SIG-M5 (cell line): ENCODE measurements at places on chromosomes 13 and 19.

GRCh38 chr19:12930002-12930645, 3.4 kb downstream of the FARSA start:
- DNase-seq: no peak

GRCh38 chr19:5953680-5954213, 24.2 kb downstream of the RANBP3 start:
- no peak for DNase-seq

GRCh38 chr13:31850041-31850555, 110.8 kb downstream of the RXFP2 start:
- DNase-seq: no peak

DNA sequence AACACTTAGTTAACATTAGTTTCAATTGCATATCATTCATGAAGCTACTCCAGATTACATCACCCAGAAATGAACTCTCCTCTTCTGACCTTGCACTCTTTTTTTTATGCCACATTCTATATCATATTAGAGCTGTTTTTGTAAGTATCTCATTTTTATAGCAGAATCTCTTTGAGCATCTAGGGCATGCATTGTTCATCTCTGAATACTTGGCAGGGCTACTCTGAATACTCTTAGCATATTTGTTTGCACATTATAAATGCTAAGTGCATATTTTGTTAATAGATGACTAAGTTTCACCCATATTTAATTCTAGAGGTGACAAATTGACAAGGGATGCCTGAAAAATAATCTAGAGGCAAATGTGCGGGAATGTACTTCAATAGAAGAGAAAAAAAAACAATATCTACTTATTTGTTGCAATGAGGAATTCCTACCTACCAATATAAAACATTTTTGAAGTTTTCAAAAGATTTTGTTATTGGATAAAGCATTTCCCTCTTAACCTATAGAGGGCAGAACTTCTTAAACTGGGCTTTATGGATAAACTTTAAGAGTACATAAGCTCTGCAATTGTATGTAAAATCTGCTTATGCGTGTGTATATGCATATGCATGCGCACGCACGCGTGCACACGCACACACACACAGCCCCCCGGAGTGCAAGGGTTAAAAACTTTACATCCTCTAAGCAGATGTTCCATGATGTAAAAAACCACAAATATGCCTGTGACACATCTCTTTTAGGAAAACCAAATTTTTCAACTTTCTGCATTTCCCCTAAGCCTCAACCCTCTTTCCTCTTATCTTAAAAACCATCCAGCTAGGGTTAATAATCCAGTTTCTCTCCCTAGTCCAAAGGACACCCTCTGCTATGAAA, 73.0 kb upstream of the OXGR1 start:
- no peak for DNase-seq

DNA sequence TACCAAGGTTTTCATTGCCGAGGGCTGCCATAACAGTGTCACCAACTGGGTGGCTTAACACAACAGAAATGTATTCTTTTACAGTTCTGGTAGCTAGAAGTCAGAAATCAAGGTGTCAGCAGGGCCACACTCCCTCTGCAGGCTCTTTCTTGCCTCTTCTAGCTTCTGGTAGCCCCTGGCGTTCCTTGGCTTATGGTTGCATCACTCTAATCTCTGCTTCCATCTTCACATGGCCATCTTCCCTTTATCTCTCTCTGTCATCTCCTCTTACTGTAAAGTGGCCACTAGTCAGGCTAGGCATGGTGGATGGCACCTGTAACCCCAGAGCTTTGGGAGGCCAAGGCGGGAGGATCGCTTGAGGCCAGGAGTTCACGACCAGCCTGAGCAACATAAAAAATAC, 38.0 kb upstream of the MRI1 start:
- no peak for DNase-seq

DNA sequence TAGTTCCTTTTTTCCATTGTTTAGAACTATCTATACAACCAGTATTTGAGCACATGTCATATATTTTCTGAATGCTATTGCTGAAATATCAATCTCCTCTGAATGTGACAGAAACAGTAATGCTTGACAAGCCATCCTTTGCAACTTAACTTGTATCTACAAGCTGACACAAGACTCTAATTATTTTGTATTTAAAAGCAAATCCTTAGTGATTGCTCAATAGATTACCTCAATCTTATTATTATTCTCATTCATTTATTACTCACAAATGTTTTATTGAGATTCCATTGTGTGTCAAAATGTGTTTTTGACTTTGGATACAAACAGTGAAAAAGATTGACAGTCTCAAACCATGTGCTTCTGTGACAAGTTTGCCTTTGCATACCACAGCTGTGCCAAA, 787.8 kb upstream of the PRR20A start:
- no peak for DNase-seq

- DNase-seq: no peak
Measured at GRCh38 chr13:99657848-99658260, 156.6 kb downstream of the TM9SF2 start.

- DNase-seq: no peak
Measured at GRCh38 chr13:20492641-20493040, 33.0 kb downstream of the CRYL1 start.

- no peak for DNase-seq
Measured at GRCh38 chr13:52760077-52760476, 20.5 kb upstream of the CNMD start.

- no peak for DNase-seq
Measured at GRCh38 chr13:97148894-97149293, 73.2 kb upstream of the MBNL2 start.

- DNase-seq: no peak
Measured at GRCh38 chr13:101210774-101211173, 205.5 kb downstream of the NALCN start.

- no peak for DNase-seq
Measured at GRCh38 chr19:1264801-1265614, 4.1 kb upstream of the CIRBP start.

- no peak for DNase-seq
Measured at GRCh38 chr19:23539499-23539898, 144.2 kb upstream of the ZNF91 start.

DNA sequence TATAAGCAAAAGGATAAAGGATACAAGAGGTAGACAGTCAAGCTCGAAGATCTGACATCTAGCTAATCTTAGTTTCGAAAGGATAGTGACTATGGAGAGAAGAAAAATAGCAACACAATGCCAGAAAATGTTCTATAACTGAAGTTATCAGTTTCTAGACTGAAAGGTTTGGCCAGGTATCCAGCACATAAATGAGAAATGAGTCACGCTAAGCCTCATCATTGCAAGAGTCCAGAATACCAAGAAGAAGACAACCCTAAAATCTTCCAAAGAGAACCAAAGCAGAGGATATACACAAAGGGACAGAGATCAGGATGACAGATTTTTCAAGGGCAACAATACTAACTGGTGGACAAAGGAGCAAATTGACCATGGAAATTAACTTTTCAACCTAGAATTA, 237.0 kb downstream of the POSTN start:
- DNase-seq: no peak

- no peak for DNase-seq
Measured at GRCh38 chr13:44212633-44213396, 160.8 kb upstream of the SERP2 start.

DNA sequence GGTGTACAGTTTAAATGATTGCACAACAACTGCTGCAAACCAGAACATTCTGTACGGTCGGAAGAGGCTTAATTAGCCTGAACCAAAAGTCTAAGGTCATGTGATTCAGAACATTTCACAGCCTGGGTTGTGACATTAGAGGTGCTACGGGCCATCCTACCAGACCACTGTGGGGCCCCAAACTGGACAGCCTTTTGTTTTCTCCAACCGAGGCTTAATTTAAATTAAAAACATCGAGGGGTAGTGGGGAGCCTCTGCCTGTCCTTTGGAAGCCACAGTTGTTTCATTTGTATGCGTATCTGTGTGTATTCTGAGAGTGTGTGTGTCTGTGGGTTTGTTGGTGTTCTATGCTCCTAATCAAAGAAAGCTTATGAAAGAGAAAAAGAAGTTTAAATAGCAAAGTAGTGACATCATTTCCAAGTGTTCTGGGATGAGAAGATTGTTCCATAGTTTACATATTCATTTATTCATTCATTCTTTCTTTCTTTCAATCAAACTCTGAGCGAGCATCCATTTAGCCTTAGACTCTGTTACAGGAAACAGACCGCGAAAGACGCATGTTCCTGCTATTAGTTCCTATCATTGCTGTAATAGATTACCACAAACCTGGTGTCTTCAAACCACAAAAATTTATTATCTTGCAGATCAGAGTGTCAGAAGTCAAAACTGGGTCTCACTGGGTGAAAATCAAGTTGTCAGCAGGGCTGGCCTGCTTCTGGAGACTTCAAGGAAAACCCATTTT, 444.8 kb downstream of the FOXO1 start:
- no peak for DNase-seq

- no peak for DNase-seq
Measured at GRCh38 chr13:61600360-61601033, 184.8 kb upstream of the PCDH20 start.

DNA sequence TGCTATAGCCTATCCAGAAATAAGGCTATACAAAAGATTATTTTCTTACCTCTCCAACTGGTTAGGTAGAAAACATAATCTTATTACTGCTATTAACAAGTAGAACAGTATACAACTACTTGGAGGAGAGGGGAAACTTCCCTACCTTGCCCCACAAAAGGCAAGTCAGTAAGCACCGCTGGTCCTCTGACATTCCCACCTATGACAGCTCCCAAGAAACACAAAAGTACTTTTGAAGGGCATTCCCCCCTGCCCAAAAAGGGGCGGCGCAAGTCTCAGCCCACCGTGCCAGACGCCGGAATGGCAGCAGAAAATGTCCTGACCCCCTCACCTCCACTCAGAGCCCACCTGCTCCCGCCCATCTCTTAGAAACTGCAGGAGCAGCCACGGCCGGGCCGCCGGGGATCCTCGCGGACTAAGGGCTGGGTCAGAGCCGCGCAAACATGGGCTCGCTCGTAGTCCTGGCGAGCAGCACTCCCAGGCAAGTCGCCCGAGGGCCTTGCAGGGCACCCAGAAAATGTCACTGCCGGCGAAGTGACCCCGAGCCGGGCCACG, 437 bp downstream of the SUCLA2 start:
- DNase-seq: no peak

DNA sequence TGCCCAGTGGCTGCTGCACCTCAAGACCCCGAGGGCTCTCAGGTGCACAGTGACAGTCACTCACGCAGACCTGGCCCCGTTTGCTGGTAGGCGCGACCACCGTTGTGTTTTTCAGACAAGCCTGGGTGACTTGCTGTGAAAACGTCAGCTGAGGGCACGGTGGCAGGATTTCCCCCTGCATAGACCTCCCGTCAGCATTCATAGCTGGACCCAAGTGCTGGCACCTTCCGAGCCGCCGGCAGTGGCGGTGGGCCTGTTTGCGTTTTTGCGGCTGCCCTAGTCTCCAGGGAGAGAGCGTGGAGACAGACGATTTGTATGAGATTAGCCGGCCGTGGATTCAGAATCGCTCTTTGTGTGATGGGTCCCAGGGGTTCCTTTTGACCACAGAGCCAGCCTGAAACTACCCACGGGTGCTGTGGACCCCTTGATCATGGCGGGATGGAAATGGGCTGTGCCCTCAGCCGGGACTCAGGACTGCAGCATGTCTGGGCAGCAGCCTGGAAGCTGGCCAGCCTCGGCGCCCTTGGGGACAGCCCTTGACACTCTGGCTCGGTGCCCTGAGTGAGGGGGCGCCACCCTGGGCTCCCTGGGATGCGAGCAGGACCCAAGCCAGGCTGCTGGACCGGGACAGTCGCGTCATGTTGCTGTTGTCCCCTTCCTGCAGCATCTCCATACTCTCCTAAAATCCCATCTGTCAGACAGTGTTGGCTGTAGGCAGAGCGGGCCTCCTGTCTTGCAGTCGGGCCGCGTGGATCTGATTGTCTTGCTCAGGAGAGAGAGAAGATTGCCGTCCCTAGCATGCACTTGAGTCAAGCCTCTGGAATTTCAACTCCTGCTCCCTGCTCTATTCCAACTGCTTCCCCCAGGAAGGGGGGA, 8.6 kb downstream of the KDM4B start:
- DNase-seq: no peak

DNA sequence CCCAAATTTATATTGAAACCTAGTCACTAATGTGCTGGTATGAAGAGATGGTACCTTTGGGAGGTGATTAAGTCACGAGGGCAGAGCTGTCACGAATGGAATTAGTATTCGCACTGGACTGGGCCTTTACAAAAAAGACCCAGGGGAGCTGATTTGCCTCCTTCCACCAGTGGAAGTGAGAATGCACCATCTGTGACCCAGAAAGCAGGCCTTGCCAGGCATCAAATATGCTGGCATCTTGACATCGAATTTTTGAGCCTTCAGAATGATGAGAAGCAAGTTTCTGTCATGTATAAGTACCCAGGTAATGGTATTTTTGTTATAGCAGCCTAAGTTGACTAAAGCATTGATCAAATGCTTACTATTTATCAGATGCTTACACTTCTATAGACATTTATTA, 373.6 kb downstream of the FGF14 start:
- DNase-seq: no peak

DNA sequence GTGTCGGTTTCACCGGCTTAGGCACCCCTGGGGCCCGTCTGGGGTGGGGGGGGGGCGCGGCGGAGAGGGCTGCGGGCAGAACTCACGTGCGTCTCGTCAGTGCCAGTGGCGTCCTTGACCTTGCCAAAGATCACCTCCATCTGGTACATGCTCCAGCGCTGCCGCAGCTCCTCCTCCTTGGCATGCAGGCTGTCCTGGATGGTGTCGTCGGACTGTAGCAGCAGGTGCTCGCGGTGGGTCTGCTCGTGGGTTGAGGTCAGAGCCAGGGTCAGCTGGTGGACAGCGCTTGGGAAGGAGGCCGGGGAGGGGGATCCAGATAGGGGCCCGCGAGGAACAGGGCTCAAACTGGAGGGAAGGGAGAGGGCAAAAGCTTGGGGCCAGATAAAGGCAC, 4.7 kb upstream of the RGL3 start:
- DNase-seq: no peak

DNA sequence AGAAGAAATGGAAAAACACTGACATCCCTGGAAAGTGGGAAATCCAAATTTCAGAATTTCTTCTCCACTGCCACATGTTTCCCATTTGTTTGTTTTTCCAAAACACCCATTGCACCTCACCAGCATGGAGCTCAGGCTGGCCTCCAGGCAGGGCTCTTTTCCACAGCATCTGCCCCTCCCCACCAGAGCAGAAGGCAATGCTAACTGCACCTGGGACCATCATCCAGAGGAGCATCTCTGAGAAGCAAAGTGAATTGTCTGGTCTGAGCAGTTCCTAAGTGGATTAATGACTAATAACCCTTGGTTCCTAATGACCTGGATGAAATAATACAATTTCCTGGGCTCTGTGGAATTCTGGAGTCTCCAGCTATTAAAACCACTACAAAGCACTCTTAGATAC, 8.8 kb upstream of the CYSLTR2 start:
- DNase-seq: no peak
